Daoy (cell line): ENCODE measurements at places on chromosomes 16 and 17. TPM values are rescaled to one million over a fixed set of nuclear protein-coding genes. Genes with fewer than 3 reads are reported as not detected.

CLTC gene
- 226 and 228 TPM in 2 replicates for total RNA-seq

FBXW10 gene
- 0.06 TPM in 1 of 2 replicates, not detected in the other for total RNA-seq

KREMEN2 gene
- 0.39 and 1.3 TPM in 2 replicates for total RNA-seq

ENPP7 gene
- not detected in 2 replicates for total RNA-seq

ANKRD40CL gene
- total RNA-seq = not detected in 2 replicates

- DNase-seq = no peak
Observed at GRCh38 chr16:49415083-49415482, 41.5 kb downstream of the C16orf78 start.

DNA sequence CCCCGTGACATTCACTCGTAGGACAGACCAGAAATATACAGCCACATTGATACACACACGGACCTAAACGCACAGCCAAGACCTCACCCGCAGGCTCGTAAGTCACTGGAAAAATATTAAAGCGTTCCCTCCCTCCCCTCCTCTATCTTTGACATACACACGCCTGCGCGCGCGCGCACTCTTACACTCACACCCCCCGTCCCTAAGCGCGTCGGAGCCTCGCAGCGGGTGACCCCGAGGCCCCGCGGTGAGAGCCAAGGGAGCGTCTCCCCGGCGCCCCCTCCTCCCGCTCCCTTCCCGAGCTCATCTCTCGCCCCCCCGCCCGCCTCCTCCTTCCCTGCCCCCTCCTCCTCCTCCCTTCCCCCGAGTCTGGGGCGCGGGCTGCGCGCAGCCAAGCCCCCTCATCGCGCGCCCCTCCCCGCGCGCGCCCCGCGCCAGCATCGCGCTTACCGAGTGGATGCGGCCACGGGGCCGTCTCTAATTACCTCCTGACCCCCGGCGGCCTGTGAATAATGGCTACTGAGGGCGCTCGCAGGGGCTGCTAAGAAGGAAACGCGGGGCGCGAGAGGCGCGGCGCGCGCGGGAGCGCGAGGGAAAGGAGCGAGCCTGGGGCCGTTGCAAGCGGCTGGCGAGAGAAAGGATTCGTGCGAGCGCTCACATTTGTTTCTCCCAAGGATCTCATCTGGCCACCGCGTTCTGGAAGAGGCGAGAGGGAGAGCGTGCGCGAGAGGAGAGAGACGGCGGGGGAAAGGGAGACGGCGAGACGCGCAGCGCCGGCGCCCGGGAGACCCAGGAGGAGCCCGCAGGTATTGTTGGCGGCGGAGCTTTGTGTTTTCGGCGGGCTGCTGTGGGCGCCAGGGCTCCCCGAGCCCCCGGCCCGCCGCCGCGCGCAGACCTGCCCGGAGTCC, 42.4 kb downstream of the RAI1 start:
- peak; percentile 78 for DNase-seq

GRCh38 chr17:41012326-41013120, 3.6 kb upstream of the KRTAP3-1 start:
- DNase-seq = no peak

DNA sequence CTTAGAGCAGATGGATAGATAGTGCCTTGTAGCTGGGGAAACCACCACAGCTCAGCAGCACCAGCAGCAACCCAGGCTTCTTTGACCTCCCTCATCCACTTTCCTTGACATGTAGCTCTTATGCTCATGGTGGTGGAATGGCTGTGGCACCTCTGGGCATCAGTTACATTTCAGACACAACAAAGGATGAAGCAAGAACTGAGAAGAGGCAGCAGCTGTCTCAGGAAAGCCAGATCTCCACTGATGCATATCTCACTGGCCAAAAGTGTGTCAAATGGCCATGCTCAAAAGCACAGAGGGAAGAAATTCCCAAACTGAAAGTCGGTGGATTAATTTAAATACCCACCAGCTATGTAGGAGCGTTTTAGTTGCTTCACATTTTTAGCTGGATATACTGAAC, 671.4 kb upstream of the SALL1 start:
- DNase-seq = no peak

DNA sequence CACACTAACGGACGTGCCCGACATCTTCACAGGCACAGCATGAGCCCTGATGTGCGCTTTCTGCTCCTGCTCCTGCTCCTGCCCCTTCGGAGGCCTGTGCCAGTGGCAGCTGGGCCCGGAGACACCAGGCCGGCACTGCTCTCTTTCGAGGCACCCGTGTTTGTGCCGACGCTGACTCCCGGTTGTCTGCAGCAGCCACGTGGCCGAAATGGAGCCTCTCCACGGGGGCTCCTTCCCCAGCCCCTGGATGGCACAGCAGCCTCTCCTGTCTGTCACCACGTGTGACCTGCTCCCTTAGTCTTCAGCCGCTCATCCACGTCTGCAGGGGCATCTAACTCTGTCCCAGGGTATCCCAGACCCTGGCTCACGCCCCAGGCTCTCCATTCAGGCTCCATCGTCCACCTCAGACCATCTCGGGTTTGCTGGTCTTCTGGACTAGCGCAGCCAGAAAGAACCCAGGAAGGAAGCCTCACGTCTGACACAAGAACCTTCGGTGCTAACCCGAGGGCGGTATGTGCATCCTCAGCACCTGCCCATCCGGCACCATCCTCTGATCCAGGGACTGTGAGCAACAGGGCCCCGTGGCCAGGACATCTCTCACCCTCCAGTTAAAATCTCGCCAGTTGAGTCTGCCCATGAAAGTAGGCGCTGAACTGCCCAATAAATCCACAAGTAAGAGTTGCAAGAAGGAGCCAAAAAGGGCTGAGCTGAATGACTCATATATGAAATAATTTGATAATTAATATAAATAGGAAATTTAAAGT, 4.2 kb upstream of the RPH3AL start:
- DNase-seq = no peak

- no peak for DNase-seq
Observed at GRCh38 chr17:29022074-29022473, 16.2 kb upstream of the SEZ6 start.
